ENCODE measurements at places on chromosomes 4 and X.

DNA sequence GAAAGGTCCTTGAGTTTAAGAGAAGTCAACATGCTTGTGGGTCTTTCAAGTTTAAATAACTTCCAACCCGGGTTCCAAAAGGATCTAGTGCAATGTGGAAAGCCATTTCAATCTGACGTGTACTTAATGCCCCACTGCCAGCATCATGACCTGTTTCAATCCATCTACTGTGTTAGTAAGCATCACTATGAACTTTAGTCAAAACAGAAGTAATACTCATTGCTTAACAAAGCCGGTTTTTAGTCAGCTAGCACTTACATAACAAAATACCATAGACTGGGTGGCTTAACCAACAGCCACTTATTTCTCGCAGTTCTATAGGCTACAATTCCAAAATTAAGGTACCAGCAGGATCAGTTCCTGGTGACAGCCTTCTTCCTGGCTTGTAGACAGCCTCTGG is 677.5 kb downstream of the DMD start:
- no peak for DNase-seq

GRCh38 chrX:138858951-138859350 is 147.4 kb upstream of the FGF13 start:
- no peak for DNase-seq

- DNase-seq = no peak
Observed at GRCh38 chr4:109434007-109434971, 674 bp downstream of the SEC24B start.

DNA sequence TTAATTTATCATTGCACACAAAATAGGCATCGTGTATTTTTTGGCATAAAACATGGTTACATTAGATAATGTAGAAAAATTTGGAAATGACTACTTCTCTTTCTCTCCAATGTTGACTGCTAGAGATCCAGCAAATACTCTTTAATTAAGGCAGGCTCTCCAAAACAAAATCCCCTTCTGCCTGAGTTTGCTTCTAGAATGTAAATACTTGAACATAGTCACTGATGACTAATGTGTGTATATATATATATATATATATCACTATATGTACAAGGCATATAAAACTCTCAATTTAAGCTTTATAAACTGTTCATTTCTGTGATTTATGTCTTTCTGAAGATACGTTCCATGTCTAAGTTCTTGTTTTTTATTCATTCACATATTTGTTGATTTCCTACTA is 67.2 kb upstream of the CAMK2D start:
- DNase-seq = no peak

GRCh38 chrX:18889346-18890048 is 94.4 kb downstream of the PHKA2 start:
- DNase-seq = no peak

- no peak for DNase-seq
Observed at GRCh38 chr4:160141206-160141605, 1038.3 kb downstream of the RAPGEF2 start.

- no peak for DNase-seq
Observed at GRCh38 chrX:113868711-113869110, 715.2 kb upstream of the HTR2C start.

DNA sequence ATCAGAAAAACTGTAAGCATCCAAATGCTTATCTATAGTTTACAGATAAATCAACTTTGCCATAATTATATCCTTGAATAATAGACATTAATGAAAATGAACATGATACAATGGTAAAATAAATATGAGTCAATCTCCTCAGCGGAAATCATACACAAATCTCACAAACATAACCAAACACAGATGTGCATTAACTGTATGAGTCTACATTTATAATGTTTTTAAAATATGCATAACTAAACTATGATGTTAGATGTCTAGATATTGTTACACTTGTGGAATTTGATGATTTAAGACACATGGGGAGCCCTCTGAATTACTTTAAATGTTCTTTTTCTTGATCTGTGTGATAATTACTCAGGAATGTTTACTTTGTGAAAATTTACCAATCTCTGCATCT is 951.2 kb downstream of the TECRL start:
- no peak for DNase-seq

- no peak for DNase-seq
Observed at GRCh38 chr4:73335679-73336078, 68.4 kb upstream of the ALB start.

DNA sequence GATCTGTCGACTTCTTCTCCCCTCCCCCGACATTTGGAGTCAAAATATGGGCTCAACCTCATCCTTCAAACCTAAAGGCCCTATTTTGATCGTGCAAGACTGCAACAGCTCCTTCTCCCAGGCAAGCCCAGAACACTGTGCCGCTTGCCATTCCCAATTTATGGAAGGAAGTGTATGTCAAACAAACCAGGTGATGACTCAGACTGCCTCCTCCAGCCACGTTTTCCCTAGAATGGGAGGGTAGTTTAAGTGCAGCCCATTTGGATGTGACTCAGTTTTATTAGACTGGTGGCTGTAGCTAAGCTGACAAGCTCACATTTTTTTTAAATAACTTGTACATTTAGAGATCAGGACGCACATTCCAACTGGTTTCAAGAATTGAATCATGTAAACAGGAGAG is 570.4 kb upstream of the DIPK2B start:
- DNase-seq = no peak

- DNase-seq = no peak
Observed at GRCh38 chrX:40501164-40501855, 79.5 kb upstream of the ATP6AP2 start.

GRCh38 chr4:181536811-181537434 is 706.3 kb upstream of the TENM3 start:
- DNase-seq = peak; percentile 60

DNA sequence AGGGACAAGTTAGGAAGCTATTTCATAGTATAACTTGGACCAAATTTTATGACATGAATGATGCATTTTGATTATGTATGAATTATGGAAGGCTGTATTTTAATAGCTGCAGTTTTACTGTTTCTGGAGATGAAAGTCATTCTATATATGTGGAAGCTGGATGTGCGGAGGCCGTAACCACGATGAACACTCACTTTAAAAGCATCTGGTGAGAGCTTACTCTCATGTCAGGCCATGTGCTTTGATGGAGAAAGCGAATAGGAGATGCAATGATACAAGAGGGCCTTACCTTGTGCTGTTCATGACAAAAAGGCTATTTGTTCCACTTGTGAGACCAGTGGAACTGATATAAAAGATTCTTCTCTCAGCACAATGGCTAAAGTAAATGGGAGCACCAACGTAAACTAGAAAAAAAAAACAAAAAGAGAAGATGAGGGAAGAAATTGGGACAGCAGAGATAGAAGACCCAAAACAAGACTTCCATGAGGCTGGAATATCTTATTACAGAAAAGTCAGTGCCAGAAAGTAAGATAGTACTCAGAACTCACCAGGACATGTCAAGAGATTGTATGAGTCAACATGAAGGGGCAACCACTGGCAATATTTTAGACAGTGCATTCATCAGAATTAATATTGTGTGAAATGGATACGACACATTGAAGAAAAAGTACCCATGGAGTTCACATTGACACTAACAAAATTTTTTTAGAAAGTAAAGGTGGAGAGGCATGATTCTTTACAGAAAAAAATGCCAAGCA is 63.3 kb upstream of the GAB1 start:
- DNase-seq = no peak

DNA sequence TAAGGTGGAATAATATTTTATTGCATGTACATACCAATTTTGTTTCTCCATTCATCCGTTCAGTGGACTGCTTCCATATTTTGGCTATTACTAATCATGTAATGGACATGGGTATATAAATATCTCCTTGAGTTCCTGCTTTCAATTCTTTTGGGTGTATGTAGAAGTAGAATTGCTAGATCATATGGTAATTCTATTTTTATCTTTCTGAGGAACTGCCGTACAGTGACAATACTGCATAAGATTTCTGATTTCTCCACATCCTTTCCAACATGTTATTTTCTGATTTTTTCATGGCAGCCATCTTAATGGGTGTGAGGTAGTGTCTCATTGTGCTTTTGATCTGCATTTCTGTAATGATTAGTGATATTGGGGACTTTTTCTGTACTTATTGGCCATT is 19.2 kb downstream of the ALPK1 start:
- no peak for DNase-seq

DNA sequence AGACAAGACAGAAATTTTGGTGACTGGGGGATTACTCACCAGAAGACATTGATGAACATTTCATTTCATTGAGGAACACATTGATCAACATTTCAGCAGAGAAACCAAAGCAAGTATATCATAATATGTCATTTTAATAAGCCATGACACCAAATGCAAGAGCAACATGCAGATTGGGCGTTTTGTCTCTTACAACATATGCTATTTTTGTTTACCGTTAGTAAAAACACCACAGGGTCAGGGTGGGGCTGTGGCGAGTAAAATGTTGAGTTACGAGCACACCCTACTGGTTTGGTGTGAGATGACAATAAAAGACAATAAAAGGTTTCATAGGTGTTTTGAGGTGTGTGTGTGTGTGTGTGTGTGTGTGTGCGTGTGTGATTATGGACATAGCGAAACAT is 294.5 kb downstream of the PDGFC start:
- no peak for DNase-seq

DNA sequence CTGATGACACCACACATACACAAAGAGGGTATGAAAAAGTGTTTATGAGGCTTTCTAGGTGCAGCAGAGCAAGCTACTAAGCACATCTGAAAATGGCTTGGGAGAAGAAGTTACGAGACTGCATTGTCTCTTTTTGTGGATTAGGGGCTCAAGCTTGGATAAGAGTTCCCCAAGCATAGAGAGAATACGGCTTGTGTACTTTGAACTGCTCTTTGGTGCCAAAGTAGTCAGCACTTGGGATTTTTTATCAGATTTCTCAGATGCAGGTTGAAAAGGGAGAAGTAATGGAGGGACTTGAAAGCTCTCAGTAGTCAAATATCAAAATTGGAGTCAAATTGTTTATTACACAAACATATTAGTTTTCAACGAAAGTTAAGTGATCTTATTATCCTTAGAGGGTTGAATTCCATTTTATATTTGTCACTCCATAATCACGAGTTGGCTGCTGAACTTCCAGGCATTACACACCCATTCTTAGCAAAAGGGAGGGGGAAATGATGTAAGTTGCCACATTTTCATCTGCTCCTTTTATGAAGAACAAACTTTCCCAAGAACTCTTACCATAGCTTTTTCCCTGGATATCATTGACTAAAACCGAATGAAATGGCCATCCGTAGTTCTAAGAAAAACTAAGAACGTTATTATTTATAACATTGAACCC is 1904.9 kb downstream of the PCDH7 start:
- no peak for DNase-seq
